ENCODE measurements at places on chromosomes 7 and 10. TPM values are rescaled to one million over a fixed set of nuclear protein-coding genes. Genes with fewer than 3 reads are reported as not detected.

DNA sequence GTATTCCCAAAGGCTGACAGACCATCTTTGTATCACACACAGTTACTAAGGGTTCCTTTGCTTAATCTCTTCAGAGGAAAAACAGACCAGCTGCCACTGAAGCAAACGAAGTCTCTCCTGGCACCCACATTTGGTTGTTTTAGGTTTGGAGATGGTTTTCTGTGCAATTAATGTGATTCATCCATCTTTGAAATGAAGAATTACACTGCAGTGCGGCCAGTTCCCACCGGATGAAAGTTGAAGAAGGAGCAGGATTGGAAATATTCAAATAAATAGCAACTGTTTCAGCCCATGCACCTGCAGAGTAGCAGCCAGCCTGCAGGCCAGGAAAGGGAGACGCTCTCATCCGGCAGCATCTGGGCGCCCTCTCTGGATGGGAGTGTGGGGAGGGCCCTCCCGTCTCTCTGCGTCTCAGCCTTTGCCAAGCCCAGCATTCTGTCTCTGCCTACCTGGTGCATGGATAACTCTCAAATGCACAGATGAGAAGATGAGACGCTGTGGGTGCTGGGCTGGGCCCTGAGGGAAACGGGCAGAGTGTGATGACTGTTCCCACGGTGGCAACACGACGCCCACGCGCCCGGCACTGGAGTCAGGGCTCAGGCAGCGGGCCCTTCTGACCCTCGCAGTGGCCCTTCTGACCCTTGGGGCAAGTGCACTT is 214.0 kb downstream of the PTPRN2 start:
- no peak for DNase-seq

The SLC26A3 gene
- total RNA-seq: not detected

DNA sequence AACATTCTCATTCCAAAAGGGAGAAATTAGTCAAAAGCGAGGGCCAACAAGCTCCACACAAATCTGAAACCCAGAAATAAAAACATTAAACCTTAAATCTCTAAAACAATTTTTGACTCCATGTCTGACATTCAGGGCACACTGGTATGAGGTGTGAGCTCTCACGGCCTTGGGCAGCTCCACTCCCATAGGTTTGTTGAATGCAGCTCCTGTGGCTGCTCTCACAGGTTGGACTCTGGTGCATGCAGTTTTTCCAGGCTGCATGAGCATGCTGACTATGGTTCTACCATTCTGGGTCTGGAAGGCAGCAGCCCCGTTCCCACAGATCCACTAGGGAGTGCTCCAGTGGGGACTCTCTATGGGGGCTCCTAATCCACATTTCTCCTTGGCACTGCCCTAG is 887.1 kb upstream of the GHITM start:
- no peak for DNase-seq

- no peak for DNase-seq
These were observed 94.6 kb upstream of the FAM180A start for GRCh38 chr7:135843214-135843613.

DNA sequence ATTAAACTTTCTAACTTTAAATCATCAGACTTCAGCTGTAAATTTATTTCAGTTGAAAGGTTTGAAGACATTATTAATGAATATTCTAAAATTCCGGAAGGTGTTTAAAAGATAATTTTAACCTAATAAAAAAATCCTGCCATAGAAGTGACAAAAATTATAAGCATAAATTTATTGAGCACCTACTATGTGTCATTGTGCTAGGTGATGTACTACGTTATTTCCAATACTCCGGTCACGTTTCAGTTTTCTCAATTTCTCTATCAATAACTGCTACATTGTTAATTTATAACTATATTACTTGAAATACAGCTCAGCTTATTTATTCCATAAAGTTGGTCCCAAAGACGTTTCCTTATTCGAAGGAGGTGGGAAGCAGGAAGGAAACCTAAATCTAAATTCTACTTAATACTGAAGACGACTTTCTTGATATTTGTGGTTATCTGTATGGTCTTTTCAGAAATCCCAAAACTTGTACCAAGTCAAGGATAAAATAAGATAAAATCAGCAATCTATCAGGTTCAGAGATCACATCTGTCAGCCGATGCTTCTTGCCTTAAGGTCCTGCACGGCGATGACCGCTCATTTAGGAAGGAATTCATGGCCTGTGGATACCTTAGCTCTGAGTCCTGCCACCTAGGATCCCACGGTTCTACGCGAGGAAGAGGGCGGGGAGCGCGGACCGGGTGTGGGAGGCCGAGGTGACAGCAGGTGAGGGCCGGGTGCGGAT is 1.2 kb upstream of the ZEB1 start:
- no peak for DNase-seq

Data from Caki2 (cell line).